Osteocyte (in vitro differentiated cells): ENCODE measurements at places on chromosomes 4 and X.

DNA sequence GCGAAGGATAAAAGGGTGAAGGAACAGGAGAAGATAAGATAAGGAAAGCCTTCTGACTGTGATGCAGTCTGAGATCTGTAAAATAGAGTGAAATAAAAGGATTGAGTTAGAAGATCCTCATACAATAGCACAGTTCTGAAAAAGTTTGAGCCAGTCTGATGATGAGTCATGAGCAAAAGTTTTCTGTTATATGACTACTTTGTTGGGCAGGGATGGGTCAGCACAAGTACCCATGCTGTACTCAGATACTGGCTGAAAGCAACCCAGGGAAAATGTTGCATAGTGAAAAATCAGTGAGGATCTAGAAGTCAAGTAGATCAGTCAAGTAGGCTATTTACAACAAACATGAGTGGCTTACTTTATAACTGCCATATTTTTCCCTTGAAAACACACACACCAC lies 253.5 kb downstream of the PCDH10 start:
- H3K27me3 ChIP-seq, result no peaks in the 10 kb centered on the region
- DNase-seq, result no peak
- no peaks in the 10 kb centered on the region for H3K36me3 ChIP-seq
- H3K27ac ChIP-seq, result no peak overlapping the region
- no peak overlapping the region for H3K4me3 ChIP-seq

DNA sequence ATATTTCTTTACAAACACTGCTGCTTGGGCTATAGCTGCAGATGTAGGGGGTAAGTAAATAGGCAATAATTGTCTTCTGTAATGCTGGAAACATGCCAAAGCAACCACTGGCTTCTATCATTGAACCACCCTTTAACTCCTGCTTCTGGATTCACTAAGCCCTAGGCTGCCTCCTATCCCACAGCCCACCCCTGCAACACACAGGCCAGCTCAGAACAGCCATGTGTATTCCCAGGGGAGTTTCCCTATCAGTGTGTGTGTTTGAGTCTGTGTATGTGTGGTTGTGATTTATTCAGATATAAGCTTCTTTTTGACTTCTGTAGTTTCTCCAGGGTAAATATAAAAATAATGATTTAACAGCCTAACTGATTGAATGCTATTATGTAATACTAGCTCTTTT lies 291.3 kb downstream of the PCDH10 start:
- H3K27ac ChIP-seq, result no peak overlapping the region
- H3K27me3 ChIP-seq, result no peaks in the 10 kb centered on the region
- H3K36me3 ChIP-seq, result no peaks in the 10 kb centered on the region
- H3K4me1 ChIP-seq, result no peaks in the 10 kb centered on the region
- DNase-seq, result no peak

- H3K4me3 ChIP-seq, result no peak overlapping the region
- DNase-seq, result no peak
- peaks cover 16% of the 10 kb centered on the region for H3K4me1 ChIP-seq
These were observed 801.3 kb downstream of the PCDH18 start for GRCh38 chr4:136731025-136731424.

GRCh38 chr4:45120163-45120562 lies 393.8 kb upstream of the GNPDA2 start:
- H3K4me3 ChIP-seq, result no peak overlapping the region
- H3K4me1 ChIP-seq, result no peaks in the 10 kb centered on the region
- no peaks in the 10 kb centered on the region for H3K27me3 ChIP-seq
- no peaks in the 10 kb centered on the region for H3K36me3 ChIP-seq
- H3K27ac ChIP-seq, result no peak overlapping the region

DNA sequence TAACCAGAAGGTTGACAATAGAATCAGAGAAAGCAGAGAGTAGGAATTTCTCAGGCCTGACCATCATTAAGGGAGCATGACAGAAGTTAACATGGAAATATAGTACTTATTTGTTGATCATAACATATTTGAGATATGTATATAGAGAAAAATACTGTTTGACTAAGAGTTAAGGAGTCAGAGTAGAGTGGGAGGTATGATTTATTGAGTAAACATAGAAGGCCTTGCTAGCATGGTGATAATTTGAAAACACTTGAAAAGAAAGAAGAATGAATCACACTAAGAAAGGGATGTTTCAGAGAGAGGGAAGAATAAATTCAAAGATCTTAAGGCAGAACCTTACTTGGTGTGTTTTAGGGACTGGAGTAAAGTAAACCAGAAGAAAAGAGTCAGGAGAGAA lies 437.2 kb upstream of the TECRL start:
- H3K4me1 ChIP-seq, result no peaks in the 10 kb centered on the region
- H3K27me3 ChIP-seq, result peaks cover 10% of the 10 kb centered on the region
- H3K4me3 ChIP-seq, result no peak overlapping the region
- H3K36me3 ChIP-seq, result no peaks in the 10 kb centered on the region
- no peak for DNase-seq

DNA sequence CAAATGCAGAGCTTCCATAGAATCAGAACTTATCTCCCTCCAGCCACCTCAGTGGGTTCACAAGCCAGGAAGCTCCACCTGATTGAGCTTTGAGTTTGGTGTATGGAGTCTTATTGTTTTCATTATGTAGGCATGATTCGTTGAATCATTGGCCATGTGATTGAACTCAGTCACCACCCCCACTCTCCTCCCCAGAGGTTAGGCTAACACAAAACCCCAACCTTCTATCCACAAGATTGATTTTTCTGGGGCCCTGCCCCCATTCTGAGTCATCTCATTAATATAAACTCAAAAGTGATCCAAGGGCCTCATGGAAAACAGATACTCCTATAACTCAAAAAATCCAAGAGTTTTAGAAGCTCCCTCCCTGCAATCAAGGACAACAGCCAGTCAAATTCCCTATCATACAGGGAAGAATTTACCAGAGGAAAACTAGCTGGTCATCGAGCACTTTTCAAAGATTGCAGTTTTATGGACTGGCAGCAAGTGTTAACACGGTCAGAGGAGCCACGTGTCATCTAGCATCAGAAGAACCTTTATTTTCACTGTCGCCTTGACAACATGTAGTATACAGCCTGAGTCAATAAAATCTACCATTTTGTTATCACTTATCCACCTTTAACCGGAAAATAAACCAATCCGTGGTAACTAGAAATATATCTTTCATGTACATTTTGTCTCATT lies 35.9 kb upstream of the GUCY1B1 start:
- no peak overlapping the region for H3K27ac ChIP-seq
- peaks cover 2% of the 10 kb centered on the region for H3K4me1 ChIP-seq
- no peak for DNase-seq
- no peak overlapping the region for H3K4me3 ChIP-seq
- peaks cover 23% of the 10 kb centered on the region for H3K36me3 ChIP-seq

DNA sequence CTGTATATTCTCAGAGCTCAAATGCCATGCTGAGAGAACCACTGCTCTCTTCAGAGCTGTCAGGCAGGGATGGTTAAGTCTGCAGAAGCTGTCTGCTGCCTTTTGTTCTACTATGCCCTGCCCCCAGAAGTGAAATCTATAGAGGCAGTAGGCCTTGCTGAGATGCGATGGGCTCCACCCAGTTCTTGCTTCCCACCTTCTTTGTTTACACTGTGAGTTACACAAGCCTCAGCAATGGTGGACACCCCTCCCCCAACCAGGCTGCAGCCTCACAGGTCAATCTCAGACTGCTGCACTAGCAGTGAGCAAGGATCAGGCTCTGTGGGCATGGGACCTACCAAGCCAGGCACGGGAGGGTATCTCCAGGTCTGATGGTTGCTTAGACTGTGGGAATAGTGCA lies 271.6 kb downstream of the CENPC start:
- no peaks in the 10 kb centered on the region for H3K4me1 ChIP-seq
- H3K36me3 ChIP-seq, result no peaks in the 10 kb centered on the region
- no peak overlapping the region for H3K4me3 ChIP-seq
- H3K27ac ChIP-seq, result no peak overlapping the region

- H3K27me3 ChIP-seq, result peaks cover 5% of the 10 kb centered on the region
- no peaks in the 10 kb centered on the region for H3K4me1 ChIP-seq
- no peak overlapping the region for H3K27ac ChIP-seq
- no peak overlapping the region for H3K4me3 ChIP-seq
- H3K36me3 ChIP-seq, result no peaks in the 10 kb centered on the region
These were observed 53.2 kb upstream of the C4orf54 start for GRCh38 chr4:99710681-99711345.

DNA sequence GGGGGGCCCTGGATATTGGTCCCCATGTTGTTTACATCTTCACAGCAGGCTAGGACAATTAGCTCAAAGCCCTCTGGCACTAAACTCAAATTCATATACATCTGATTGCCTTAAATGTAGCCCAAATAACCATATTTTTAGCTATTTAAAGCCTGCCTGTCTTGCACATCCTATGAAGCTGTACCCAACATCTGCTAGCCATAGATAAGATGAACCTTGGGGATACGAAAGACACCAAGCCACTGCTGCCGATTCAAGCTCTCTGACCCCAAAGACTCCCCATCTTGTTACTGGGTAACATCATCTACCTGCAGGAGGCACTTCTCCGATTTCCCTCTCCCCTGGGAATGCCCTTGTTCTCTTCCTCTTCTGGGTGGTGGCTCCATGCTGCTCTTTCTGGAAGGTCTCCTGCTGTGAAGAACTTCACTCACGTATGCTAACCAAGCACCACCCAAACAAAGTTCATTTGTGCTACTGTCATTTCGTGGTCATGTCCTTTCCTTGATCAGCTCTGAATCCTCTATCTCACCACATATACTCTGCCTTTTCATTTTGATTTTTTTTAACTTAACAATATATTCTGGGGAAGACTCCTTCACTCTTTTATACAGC lies 107.7 kb upstream of the ATXN3L start:
- no peak for DNase-seq
- H3K36me3 ChIP-seq, result no peaks in the 10 kb centered on the region
- no peaks in the 10 kb centered on the region for H3K27me3 ChIP-seq
- no peak overlapping the region for H3K4me3 ChIP-seq
